Activated CD8-positive, alpha-beta memory T cell treated with anti-CD3 and anti-CD28 coated beads for 36 hours (primary cell): ENCODE measurements at places on chromosomes 3 and 15. TPM values are rescaled to one million over a fixed set of nuclear protein-coding genes. Genes with fewer than 3 reads are reported as not detected.

C3orf22 gene
- not detected for total RNA-seq

ITIH1 gene
- not detected for total RNA-seq

ZNF501 gene
- total RNA-seq, result 5.0 TPM

GOLGA6L7 gene
- total RNA-seq, result not detected

SQOR gene
- 65.9 TPM for total RNA-seq

POPDC2 gene
- 1.4 TPM for total RNA-seq

LIPH gene
- not detected for total RNA-seq

MPI gene
- total RNA-seq, result 64.6 TPM

FNDC3B gene
- 24.2 TPM for total RNA-seq
